NCI-H446 (cell line): ENCODE measurements at places on chromosomes 4 and X.
A peak's percentile ranks its signal among the peaks of the same experiment; 100 is the strongest.

DNA sequence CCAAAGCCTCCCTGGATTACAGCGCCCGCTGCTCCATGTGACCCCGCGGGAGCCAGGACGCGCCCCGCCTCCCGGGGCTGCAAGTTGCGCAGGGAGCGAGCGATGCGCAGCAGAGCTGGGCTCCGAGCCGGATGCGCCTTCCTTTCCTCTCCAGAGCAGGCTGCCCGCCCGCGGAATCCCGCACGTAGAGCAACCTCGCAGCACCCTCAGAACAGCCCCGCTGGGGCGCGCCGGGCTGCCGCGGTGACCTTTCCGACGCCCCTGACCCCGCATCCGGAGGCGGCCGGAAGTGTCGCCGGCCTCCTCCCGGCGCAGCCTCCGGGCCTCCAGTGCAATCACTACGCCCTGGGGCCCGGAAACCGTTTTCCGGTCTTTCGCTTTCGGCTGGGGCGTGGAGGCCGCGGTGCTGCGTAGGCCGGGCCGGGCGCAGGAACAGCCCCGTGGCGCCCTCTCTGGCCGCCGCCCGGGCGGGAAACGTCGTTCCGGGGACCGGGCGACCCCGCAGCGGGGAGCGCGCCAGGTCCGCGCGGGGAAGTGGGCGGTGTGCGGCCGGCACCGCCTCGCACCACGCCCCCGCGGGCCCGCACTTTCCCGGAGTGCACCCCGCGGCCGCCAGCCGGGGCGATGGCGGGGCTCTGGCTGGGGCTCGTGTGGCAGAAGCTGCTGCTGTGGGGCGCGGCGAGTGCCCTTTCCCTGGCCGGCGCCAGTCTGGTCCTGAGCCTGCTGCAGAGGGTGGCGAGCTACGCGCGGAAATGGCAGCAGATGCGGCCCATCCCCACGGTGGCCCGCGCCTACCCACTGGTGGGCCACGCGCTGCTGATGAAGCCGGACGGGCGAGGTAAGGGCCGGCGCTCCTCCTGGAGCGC, at the start of gene CYP4V2:
Gene CYP4V2 (plus strand): TSS at position 368 of the 866 bp plus-strand sequence. CDS start 257 bp downstream, at position 625.
- DNase-seq: no peak

DNA sequence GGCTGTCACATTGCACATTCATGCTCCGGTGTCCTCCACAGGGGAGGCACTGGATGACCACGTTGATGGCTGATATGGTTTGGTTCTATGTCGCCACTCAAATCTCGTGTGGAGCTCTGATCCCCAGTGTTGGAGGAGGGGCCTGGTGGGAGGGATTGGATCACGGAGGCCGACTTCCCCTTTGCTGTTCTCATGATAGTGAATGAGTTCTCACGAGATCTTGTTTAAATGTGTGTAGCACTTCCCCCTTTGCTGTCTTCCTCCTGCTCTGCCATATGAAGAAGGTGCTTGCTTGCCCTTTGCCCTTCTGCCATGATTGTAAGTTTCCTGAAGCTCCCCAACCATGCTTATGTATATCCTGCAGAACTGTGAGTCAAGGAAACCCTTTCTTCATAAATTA, 22.3 kb upstream of the NAT8L start:
- no peak for DNase-seq

GRCh38 chrX:96004386-96004785, 680.3 kb upstream of the DIAPH2 start:
- no peak for DNase-seq

DNA sequence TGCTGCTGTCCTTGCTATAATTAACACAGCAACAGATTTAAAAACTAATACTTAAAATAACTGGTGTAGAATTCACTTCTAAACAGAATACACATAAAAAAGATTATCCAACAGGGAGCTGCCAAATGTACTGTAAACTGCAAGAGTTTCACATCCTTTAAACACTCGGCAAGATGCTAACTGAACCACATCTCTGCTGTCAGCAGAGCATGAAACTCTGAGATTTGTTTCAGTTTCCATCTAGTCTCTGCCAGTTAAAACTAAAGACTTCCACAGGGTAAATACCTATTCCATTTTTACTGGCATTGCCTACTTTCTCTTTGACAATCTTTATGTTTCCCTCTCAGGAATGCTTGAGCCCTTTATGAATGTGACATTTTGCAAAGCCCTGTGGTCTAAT, 127.7 kb downstream of the SLC7A11 start:
- DNase-seq: no peak

DNA sequence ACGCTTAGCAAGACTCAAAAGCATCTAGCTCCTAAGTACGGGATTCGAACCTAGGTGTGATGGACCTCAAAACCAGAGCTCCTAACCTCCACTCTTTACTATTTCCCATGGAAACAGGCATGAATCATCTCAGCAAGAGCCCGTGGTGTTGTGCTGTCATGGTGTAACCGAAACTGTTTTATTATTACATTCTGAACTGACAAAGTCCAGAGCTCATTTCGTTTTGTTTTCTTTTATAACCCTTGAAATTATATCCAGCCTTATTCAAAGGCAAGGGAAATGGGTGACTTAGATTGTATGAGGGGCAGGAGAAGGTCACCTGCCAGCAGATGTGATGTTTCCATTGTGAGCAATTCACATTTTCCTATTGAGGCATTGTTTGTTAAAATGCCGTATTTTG, 301.1 kb downstream of the FRMPD4 start:
- DNase-seq: no peak

GRCh38 chrX:103831342-103831802, 685 bp downstream of the RAB9B start:
- DNase-seq: no peak

GRCh38 chr4:129369361-129370010, 273.5 kb downstream of the C4orf33 start:
- DNase-seq: no peak

GRCh38 chr4:82680834-82681233, 117.8 kb downstream of the SCD5 start:
- DNase-seq: no peak

- DNase-seq: no peak
Measured at GRCh38 chrX:146863566-146863965, 49.0 kb upstream of the CXorf51A start.

GRCh38 chr4:3311489-3312171, 18.8 kb downstream of the RGS12 start:
- no peak for DNase-seq

DNA sequence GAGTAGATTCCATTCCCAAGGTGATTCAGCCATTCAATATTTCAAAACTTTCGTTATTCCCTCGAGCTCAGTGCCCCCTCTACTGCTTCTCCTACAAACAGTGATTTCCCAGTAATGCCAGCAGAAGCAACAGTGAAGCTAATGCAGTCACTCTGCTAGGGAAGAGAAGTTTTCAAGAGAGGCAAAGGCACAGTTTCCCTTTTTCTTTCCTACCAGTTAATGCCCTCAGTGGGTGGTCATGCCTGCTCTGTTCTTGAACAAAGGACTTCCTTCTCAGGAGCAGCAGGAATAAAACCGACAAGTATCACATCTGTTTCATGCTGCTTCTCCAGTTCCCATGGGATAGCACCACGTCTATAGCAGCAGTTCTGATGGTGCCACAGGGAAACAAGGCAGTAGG, 317.2 kb downstream of the TENM3 start:
- DNase-seq: no peak

GRCh38 chr4:4254666-4255065, 6.6 kb upstream of the TMEM128 start:
- DNase-seq: no peak

DNA sequence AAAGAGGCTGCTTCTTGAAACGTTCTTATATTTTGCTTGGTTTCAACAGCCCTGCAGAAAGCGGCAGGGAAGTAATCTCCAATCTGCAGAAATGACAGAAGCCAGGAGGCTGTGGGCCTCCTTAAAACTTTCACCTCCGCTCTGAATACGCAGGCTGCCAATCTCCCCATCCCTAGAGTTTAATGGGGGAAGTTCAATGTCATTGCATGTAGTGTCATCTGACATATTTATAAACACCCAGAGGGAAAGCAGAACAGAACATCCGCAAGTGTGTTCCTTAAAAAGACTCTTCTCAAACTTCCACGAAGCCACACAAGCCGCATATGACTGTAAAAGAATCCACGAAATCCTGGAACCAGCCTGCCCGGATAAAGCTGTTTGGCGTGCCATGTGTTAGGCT, 148.8 kb upstream of the TBL1X start:
- no peak for DNase-seq

GRCh38 chrX:1472975-1473374, 20.3 kb upstream of the ASMTL start:
- no peak for DNase-seq

- peak; percentile 69 for DNase-seq
Measured at GRCh38 chr4:155590796-155591585, 75.7 kb upstream of the GUCY1A1 start.

- DNase-seq: no peak
Measured at GRCh38 chr4:140020457-140021361, 133.3 kb downstream of the MAML3 start.

DNA sequence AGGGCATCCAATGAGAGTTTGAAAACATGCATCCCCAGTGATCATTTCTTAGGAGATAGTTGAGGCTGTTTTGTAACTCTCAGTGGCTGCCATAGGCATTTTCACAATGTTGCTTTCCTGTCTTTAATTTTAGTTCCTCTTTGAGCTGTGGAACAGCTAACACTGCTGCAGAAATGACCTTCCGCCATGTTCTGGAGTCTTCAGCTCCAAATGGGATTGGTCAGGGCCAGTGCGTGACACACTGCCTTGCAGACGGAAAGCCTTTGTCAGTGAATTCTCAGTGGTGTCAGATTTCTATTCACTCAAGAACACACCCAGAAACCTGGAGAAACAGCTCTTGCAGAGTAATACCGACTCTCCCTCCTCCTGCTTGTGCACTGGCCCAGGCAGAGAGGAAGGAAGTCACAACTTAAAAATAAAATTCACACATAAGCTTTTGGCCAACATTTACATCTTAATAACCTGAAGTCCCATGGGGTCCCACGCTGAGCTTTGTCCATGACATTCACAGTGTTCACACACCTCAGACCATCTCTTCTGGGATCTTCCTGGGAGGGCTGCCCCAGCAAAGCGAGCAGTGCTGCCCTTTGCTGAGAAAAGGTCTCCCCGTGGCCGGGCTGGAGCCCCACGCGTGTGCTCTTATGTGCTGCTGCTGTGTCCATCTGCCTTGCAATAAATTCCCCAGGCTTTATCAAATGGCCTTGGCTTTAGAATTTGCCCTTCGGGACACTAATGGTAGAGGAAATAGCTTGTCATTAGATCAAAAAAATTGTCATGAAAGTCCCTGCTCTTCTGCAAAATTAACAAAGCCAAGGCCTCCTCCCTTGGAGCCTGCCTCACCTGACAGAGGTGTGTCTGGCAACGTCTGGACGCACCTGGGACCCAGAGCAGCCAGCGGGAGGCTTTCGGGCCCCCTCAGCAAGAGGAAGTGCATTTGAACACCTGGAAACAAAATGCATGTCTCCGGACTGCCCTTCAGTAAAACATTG, 126.8 kb downstream of the IRF2 start:
- DNase-seq: no peak

GRCh38 chrX:132463411-132463810, 25.4 kb downstream of the MBNL3 start:
- no peak for DNase-seq

GRCh38 chr4:184647266-184648053, 1.8 kb downstream of the CASP3 start:
- no peak for DNase-seq

DNA sequence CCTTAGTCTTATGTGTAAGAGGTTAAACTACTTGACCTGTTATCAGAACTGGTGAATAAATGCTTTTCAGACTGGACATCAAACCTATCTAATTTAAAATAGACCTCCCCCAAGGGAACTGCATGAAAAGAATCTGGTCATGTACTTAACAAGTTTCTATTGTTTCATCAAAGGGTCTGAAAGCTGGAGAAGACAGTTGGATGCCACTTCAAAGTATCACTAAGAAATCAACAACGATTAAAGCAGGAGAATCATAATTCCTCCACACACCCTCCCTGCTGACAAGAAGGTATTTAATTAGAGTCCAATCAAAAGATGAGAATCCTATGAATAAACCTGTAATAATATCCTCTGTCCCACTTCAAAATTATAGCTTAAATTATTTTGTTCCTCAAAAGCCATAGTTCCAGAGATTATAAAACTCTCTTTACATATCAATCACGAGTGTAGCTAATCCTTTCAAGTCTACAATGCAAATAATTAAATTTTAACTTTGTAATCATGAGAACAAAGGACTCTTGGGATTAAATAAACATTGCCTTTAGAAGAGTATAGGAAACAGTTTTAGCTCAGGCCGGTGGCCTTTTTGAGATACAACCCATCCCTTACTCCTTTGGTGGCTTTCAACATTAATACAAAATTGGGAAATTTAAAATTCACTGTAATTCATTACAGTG, 35.1 kb downstream of the TSPAN5 start:
- no peak for DNase-seq

GRCh38 chrX:77060572-77060971, 386.6 kb upstream of the FGF16 start:
- DNase-seq: no peak

- DNase-seq: no peak
Measured at GRCh38 chrX:24364326-24364725, 3.9 kb downstream of the SUPT20HL1 start.

GRCh38 chrX:147351644-147352043, 537.1 kb upstream of the CXorf51A start:
- DNase-seq: no peak

DNA sequence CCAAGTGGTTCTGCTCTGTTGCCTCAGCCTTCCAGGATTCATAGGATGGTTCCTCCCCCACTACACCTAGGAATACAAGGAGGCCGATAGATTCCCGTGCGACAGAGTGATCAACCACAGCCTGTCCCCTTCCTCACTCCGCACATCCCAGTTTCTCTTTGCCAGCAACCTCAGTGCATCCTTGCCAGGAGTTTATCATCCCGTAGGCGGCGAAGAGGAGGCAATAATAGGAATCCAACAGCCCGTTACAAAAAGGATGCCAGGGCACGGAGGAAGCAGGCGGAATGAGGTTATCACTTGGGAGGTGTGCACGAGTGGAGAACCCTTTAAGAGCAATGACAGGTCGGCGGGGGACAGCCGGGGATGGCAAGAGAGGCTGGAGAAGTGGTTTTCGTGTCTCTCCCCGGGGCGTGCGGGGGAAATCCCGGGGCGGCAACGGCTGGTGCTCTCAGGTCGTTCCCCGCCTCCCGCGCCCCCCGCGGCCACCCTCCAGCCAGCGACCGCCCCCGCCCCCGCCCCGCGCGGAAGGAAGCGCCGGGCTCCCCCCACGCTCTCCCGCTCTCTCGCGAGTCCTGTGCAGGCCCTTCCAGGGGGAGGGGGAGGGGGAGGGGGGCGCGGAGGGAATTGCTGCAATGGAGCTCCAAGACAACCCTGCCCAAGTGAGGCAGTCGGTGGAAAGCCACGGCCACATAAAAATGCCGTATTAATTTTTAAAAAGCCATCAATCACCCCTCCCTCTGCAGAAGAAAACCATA, 1.6 kb downstream of the PPP3CA start:
- DNase-seq: peak; percentile 51

GRCh38 chr4:105923497-105924238, 28.4 kb downstream of the NPNT start:
- no peak for DNase-seq

GRCh38 chr4:1793496-1793840, 375 bp downstream of the FGFR3 start:
- DNase-seq: no peak
